Effector CD4-positive, alpha-beta T cell (primary cell): ENCODE measurements at places on chromosomes 13 and 19.

DNA sequence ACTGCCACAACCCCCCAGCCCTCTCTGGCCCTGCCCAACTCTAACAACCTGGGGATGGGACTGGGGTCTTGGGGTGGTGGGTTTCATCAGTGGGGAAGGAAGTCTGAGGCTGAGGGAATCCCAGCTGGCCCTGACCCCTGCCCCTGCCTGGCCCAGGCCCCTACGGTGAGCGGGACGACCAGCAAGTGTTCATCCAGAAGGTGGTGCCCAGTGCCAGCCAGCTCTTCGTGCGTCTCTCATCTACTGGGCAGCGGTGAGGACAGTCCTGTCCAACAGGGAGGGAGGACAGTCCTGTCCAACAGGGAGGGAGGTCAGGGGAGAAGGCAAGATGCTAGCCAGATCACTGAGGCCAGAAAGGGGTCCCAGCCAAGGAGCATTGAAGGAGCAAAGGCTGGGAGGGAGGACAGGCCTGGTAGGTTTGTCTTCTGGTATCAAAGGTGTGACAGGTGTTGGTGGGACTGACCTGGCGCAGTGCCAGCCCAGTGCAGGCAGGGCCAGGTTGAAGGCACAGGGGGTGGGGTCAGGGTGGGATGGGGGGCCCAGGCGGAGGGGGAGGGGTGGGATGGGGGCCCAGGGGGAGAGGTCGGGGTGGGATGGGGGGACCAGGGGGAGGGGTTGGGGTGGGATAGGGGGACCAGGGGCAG lies 12.1 kb upstream of the LTBP4 start:
- DNase-seq, result no peak

DNA sequence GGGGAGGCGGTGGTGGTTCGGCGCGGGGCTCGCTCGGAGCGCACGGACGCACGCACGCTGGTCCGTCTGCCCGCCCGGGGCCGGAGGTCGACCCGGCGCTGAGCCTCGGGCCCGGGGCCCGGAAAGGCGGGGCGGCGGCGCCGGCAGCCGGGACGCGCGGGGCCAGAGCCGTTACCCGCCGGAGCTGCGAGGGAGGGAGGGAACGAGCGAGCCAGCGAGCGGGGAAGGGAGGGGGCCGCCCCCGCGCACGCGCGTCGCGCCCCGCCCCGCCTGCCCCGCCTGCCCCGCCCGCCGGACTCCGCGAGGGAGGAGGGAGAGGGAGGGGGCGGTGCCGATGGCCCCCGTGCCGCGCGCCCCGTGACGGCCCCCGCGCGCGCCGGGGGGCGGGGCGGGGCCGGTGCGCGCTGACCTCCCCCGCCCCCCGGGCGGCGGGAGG lies 15.0 kb downstream of the CIC start:
- DNase-seq, result peak; percentile 77

DNA sequence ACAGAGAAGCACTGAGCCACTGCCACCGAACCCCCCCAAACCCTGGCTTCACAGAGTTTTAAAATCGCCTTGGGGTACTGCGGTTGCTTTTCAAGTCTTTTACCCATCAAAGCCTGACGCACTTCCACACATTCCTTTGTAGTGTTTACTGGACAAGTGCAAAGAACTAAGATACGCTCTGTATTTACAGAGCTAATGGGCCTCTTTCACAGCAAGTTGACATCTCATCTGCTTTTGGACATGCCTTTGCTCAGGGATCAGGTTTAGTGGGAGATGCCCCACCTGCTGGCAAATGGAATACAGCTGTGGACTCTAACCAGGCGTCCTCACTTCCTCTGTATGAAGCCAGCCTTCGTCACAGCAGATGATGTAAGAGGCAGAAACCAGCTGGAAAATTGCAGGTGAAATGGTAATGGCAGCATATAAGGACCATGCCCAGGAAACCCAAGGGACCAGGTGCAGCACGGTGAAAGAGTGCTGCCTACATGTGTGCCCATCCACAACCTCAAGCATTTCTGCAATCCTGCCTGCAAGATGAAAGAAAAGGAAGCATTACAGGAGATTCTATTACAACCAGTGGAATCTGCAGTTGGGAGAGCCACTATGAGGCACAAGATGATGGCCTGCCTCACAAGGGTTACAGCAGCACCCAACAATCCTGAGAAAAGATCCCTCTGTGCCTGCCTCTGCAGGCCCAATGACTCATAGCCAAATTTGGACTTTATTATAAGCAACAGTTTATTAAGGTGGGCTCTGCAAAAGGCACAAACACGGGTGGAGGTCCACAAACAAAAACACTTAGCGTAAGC lies 34.7 kb downstream of the BRD4 start:
- no peak for DNase-seq

DNA sequence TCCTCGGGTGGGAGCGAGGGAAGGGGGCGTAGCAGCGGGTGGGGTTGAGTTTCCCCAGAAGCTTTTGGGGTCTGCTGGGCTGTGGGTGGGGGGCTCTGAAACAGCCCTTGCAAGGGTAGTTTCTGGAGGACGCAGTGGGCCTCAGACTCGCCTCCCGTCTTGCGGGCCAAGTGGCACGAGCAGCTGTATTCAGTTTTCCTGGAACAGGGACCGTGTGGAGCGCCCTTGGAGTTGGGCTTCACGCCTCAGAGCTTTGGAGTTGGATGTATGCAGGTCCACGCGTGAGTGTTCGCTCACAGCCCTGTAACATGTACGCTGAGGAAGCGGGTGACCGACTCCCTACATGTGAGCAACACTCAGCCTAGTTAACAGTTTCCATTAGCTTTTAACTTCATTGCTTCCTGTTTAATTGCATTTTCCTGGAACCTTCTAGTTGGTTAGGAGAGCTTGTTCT lies 603 bp downstream of the TM9SF2 start:
- no peak for DNase-seq

DNA sequence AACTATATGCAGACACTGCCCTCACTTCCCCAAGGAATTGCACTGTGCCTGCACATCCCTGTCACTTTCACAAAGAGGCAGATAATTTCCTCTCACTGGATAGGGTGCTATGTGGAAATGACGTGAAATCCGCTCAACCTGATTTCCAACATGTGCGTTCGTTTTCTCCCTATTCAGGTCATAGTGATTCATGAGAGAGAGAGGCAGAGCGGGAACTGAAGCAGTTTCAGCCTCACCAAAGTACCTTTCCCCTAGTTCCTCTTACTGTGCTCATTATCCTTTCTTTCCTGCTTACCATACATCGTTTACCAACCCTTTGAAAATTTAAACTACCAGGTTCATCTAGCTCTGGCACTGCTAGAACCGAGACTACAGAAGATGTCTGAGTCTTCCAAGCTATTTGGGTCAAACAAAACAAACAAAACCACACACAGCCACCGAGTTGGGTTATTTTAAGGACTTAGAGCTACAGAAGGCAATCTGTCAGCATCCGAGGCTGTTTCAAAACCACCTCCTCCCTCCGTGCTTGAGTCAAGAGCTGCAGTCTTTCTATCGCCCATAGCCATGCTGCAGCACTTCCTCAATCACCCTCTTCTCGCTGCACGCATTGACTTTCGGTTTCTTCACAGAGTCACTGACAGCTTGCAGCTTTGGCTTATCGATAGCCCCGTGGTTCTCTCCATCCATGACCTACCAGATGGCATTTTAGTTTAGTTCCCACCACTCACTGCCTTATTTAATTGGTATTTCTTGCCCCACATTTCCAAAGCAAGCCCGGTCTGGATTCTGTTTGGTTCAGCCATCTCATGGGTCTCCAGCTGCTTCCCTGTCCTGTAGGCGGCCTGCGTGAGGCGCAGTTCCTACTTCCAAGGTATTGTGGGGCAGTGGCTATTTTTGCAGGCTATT lies 1395.8 kb downstream of the EFNB2 start:
- peak; percentile 28 for DNase-seq

- no peak for DNase-seq
Observed at GRCh38 chr19:50008532-50008931, 16.6 kb downstream of the VRK3 start.

GRCh38 chr13:30409886-30410704 lies 12.2 kb upstream of the UBE2L5 start:
- no peak for DNase-seq

DNA sequence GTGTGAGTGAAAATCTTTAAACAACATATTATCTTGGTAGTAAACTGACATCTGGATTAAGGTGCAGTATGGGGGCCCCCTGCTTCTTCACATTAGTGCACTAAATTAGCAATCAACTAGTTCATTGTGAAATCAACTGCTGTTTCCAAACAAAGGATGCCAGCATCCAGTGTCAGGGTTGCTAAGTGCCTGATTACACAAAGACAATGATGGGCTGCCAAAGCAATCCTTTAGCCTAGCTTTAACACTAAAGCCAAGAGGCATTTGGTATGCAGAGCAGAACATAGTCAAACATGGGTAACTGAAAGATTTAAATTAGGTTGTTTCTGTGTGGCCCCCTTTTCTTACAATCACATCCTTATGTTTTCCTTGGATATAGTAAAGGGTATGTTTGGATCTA lies 543.1 kb upstream of the SLITRK5 start:
- DNase-seq, result no peak

DNA sequence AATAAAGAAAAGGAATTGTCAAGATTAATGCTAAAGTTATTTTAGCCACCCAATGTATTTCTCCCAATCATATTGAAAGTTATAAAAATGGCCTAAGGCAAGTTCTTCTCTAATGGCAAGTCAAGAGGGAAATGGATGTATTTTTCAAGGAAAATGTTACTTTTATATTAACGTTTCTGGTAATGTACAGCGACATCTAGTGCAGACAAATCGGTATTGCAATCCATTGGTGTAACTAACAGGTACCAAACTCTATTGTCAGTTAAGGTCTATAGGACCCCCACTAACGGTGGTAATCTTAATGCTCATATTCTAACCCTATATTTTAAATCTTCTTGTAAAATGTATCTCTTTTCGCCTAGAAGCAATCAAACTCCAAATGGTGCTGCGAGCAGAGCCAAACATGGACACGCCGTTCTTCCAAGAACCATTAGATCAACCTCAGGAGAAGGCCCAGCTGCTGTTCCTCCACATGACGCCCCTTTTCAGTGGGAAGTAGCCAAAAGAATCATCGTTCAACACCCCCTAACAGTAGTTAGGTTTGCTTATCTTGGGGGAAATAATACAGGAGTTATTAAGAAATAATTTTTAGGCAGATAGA lies 98.5 kb upstream of the PABPC3 start:
- DNase-seq, result no peak

DNA sequence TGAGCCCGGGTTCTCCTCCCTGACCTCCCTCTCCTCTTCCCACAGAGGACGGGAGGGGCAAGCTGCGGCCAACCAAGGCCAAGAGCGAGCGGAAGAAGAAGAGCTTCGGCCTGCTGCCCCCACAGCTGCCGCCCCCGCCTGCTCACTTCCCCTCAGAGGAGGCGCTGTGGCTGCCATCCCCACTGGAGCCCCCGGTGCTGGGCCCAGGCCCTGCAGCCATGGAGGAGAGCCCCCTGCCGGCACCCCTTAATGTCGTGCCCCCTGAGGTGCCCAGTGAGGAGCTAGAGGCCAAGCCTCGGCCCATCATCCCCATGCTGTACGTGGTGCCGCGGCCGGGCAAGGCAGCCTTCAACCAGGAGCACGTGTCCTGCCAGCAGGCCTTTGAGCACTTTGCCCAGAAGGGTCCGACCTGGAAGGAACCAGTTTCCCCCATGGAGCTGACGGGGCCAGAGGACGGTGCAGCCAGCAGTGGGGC lies 162.2 kb downstream of the KDM4B start:
- no peak for DNase-seq

GRCh38 chr19:55339105-55339888 lies at the start of gene KMT5C:
Gene KMT5C (plus strand): TSS chr19:55339876. CDS start chr19:55341937, 2,061 bp downstream.
- peak; percentile 100 for DNase-seq

DNA sequence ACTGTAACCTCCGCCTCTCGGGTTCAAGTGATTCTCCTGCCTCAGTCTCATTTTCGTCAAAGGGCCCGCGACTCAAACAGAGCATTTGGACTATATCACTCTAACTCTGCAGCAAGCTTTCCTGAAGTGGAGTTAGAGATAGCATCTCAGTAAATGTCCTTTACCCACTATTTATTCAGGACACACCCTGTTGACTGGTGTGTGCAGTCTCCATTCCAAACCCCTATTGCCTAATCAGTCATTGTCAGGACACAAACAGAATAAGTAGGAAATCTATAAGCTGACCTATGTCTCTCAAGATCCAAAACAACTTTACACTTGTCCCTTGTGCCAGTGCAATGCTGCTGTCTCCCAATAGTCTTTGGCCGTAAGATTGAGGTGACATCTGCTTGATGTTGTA lies 1.4 kb downstream of the ZNF222 start:
- no peak for DNase-seq

- no peak for DNase-seq
Observed at GRCh38 chr13:110648146-110648819, 32.9 kb downstream of the NAXD start.

DNA sequence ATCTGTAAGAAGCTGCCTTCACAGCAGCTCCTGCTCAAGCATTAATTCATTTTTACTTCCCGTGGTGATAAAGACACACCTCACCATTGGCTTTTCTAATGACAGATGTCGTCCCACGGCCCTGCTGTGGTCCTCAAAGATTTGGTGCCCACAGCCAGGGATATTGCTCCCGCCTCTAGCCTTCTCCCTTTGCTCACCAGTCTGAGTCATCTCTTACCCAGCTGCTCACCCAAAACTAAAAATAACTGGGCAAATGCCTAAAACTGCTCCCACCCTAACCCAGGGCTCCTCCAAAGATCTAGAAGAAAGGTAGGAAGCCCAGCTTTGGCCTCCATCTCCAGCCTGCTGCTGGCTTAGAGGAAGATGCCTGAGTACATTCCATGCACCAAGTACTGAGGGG lies 371.1 kb upstream of the ZNF507 start:
- DNase-seq, result no peak

DNA sequence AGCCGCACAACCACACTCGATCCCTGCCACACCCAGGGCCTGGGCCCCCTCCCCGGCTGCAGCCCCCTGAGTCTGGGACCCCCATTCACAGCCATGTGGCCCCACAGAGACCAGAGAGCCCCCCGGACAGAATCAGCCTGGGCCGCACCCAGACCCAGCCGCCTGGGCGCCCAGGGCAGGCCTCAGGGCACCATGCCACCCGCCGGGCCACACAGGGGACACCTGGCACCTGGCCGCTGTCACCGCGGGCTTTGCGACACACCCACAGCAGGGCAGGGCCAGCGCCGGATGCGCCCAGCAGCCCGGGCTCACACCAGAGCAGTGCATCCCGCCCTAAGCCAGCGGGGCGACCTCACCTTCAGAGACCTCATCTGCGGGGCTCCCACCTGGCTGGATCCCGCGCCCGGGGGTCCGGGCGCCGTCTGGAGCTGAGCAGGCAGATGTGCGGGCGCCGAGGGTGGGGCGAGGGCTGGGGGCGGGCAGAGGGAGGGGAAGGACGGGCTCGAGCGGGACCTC lies 443 bp downstream of the TBXA2R start:
- DNase-seq, result no peak

GRCh38 chr19:45710356-45711130 lies 18.1 kb downstream of the QPCTL start:
- DNase-seq, result no peak

DNA sequence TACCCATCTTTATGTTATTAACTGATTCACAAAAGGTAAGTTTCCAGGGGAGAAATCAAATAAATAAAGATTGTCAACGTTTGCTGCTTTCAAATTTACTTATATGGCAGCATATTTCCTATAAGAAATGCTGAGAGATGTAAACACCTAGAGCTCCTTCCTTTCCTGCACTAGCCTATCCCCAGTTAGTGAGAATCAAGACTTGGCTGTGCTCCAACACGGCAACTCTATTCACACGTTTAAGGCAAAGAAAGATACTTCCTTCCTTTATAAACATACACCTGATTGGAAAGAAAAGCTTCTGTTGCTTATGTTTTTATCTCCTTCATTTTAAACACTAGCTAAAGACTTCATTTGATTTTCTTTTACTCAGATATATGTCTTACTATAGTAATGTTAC lies 107.0 kb downstream of the PCDH9 start:
- no peak for DNase-seq

- no peak for DNase-seq
Observed at GRCh38 chr19:32873247-32873959, 3.8 kb upstream of the SLC7A9 start.
